Activated T-helper 1 cell treated with Interleukin-2 at 50 U/mL for 16 hours (primary cell): ENCODE measurements at places on chromosomes 13 and 19.

DNA sequence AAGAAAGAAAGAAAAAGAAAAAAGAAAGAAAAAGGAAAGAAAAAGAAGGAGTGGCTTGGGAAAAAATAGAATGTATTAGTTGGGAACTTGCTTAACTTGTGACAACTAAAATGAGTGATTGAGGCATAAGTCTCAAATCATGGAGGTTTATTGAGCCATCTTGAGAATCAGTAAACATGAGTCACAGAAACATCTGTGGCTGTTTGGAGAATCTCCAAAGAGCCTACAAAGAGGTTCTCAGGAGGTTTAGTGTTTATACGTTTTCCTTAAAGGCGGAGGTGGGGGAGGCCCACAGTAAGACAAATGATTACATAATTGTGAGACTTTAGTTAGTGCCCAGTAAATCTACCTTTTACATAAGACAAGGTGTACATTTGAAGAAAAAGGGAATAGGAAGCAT, 38.6 kb downstream of the WDR87 start:
- no peak for DNase-seq

DNA sequence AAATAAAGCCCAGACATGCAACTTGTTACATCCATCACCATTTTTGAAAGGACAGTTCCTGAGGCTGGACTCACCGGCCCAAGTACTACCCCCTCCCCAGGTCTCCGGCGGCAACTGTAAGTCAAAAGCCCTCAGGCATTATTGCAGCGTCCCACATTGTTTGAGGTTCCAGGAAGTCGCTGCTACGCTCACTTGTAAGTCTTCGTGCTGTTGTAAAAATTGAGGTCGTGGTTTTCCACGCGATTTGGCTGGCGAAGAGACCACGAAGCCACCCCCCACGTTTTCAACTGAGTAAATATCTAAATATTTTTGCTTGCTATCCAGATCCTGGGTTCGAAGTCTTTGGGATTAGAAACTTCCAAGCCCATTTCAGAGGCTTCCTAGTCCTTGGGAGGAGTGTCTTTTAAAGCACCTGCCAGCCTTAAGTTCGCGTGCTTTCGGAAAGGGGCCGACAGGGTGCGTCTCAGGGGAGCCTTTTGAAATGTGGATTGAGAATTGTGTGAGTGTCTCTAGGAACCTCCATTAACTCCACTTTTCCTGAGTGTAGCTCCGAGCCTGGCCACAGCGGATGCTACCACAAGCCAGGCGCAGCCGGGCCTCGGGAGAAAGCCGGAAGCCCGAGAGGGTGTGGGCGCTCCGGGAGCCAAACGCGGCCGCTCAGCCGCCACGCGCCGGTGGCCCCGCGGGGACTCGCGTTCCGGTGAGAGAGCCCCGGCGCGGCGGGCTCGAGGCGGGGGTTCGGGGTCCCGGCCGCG, 434 bp upstream of the FNDC3A start:
- DNase-seq, result peak; percentile 14

DNA sequence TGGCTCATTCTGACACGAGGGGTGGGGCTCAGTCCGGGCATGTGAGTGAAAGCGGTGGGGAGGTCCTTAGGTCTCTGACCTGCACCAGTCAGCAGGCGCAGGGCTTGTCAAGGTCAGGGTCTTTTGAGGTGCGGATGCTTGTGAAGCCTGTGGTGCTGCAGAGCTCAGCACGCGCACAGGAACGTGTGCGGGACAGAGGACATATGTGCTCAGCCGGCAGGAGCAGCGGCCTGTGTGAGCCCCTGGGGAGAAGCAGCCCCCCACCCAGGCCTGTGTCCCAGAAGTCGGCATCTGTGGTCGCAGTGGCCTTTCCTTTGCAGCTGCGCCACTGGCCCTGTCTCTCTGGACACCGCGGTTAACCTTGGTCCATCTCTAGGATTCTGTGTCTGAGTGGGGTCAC, 30.9 kb downstream of the ATP4B start:
- no peak for DNase-seq

- no peak for DNase-seq
Observed at GRCh38 chr19:35347171-35347929, at the start of gene FFAR1. FFAR1 (plus strand) TSS chr19:35347902; CDS start chr19:35351552, 3,650 bp downstream.

GRCh38 chr19:10747271-10747670, 29.4 kb downstream of the DNM2 start:
- no peak for DNase-seq

DNA sequence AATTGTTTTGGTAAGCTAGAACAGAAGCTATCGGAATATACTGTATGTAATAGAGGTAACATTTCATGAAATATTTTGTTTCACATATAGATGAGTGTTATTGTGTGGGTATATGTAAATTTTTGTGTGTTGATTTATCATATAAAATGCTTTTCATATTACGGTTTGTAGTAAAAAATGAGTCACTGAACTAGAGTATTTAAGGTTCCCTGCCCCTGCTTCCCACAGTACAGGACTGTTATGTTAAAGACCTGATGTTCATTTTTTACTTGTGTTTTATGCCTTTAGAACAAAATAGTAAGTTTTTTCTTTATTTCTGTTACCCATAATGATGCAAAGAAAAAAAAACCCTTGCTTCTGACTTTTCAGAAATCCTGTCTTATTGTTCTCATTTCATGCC, 243.4 kb downstream of the ENOX1 start:
- no peak for DNase-seq

DNA sequence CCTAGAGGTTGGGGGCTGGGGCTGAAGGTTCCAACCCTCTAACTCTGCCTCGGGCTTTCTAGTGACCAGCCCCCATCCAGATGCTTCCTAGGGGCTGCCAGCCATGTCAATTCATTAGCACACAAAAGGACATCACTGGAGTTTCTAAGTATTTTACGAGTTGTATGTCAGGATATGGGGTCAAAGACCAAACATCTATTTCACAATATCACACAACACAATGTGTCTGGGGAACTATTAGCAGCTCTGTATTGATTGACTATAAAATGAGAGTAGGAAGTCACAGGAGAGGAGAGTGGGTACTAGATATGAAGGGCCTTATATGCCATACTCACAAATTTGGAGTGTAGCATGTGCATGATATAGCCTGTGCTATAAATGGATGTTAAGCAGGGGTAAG, 42.1 kb downstream of the LPAR6 start:
- DNase-seq, result no peak

DNA sequence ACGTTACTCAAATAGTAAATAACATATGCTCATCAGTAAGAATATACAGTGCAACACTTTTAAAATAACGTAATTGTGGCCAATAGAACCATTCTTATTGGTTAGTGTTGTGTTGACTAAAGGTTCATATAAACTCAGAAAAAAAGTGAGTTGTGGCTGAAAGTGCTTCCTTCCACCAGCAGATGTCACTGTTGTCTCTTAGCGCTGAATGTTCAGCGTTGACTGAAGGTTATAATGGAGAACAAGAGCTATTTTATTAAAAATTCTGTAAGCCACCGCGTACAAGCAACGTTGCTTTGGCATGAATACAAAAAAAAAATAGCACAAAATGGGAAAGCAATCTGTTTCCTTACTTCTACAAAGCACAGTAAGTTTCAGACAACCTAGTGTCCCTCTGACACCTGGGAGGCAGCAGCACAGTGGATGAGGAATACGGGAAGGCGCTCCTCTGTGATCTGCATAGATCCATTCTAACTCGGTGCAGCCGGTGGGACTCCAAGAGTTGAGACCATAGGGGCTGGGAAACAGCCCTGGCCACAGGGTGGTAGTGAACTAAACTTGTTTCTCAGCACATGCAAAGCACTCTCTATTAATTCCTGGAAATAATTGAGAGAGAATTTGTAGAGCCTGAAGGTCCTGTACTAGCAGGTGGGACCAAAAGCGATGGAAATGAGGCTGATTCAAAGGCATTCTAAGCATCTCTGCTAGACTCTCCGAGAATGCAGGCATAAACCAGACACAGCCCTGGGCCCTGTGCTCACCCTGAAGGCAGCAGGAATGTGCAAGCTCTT, 23.9 kb upstream of the OXGR1 start:
- no peak for DNase-seq

- DNase-seq, result no peak
Observed at GRCh38 chr19:54002495-54003315, 11.3 kb downstream of the CACNG6 start.

DNA sequence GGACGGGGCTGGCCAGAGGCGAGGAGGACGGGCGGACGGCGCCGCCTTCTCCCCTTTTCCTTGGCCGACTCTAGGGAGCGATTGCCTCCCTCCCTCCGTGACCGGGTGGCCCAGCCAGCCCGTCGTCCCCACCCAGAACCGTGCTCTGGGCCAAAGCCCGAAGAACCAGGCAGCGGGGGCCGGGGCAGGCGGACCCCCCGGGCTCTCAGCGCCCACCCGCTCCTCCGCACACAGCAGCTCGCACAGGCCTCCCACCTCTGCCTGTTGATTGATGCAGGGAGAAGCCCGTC, 9.3 kb upstream of the MARCHF2 start:
- DNase-seq, result no peak

- DNase-seq, result no peak
Observed at GRCh38 chr13:41542281-41542680, 84.9 kb downstream of the RGCC start.

- no peak for DNase-seq
Observed at GRCh38 chr19:37990362-37990761, 83.4 kb downstream of the SIPA1L3 start.

GRCh38 chr13:99347335-99347878, 40.2 kb upstream of the GPR183 start:
- DNase-seq, result no peak

- DNase-seq, result no peak
Observed at GRCh38 chr13:30843548-30843947, 62.5 kb upstream of the MEDAG start.

DNA sequence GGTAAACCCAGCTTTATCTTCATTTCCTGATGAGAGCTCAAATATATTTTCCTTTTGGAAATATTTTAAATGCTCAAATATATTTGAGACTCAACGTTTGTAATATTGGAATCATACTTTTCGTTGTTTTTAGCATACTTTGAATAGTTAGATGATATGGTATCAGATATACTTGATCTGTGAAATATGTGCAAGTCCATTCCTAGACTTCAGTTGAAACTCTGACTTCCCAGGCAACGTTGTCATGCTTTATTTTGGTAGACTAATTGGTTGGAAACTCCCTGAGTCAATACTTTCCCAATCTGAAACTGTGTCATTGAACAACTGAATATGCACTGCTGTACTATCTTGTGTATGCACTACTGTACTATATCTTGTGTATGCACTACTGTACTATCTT, 378.5 kb downstream of the MYO16 start:
- no peak for DNase-seq

GRCh38 chr19:30144242-30144758, 202.3 kb downstream of the URI1 start:
- DNase-seq, result no peak

- no peak for DNase-seq
Observed at GRCh38 chr19:18437491-18438330, at the start of gene ISYNA1. ISYNA1 (minus strand) TSS chr19:18438133; CDS start chr19:18437979, 154 bp downstream.

DNA sequence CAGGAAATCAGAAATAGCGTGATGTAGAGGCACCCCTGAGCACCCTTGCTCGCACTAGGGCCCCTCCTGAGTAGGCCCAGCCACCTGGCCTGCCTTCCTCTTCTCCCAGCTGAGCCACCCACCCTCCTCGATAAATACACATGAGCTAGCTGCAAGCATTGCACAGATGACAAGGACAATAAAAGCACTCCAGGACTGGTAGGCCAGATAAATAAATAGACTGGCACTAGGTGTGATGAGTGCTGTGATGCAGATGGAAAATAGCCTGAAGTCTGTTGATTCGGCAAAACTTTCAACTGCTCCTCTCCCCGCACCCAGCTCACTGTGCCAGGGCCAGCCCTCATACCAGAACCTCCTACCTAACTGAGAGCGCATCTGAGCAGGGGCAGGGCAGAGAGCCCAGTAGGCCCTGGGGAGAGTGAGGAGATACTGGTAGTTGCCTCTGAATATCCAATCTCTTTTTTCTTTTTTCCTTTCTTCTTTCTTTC, 54.5 kb upstream of the GPI start:
- DNase-seq, result no peak

DNA sequence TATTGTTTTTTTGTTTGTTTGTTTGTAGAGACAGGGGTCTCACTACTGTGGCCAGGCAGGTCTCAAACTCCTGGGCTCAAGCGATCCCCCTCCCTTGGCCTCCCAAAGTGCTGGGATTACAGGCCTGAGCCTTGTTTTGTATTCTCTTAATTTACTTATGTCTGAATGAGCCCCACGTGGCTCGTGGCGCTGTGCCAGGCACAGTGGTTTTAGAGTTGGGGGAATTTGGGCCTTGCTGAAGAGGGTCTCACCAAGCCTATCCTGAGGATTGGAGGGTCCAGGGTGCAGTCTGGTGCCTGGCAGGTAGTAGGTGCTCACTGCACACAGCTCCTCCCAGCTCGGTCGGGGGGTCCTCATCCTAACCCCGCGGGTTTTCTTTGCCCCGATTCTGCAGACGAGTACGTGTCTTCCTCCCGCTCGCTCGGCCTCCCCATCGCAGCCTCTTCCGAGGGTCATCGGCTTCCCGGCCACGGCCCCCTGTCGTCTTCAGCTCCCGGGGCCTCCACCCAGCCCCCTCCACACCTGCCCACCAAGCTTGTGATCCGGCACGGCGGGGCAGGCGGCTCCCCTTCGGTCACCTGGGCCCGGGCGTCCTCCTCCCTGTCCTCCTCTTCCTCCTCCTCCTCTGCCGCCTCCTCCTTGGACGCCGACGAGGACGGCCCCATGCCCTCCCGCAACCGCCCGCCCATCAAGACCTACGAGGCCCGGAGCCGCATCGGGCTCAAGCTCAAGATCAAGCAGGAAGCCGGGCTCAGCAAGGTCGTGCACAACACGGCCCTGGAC, 12.1 kb upstream of the EHD2 start:
- no peak for DNase-seq

DNA sequence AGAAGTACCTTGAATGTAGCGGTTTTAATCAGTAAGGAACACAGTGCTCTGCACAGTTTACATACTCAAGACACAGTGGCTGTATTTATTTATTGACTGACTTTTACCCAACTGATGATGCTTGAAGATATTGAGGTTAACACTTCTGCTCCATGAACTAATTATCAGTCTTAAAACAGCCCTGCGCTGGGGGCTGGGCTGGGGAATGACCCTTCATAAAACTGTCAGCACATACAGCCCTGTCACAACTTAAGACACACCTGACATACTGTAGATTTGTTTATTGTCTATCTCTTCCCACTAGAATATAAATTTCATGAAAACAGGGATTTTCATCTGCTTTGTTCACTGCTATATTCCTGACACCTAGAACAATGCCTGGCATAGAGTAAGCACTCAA, 10.8 kb downstream of the NEK5 start:
- DNase-seq, result no peak

DNA sequence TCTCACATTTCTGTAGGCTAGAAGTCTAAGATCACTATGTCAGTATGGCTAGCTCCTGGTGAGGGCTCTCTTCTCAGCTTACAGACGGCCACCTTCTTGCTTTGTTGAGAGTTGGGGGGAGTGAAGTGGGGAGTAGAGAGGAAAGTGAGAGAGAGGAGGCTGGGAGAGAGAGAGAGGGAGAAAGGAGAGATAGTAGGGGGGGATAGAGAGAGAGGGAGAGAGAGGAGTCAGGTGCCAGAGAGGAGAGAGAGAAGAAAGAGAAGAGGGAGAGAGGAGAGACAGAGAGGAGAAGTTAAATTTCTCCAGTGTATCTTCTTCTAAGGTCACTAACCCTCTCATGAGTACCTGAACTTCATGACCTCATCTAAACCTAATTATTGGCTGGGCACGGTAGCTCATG, 28.7 kb downstream of the ZSWIM4 start:
- DNase-seq, result no peak

- no peak for DNase-seq
Observed at GRCh38 chr13:23605831-23606230, 35.6 kb downstream of the TNFRSF19 start.

GRCh38 chr19:10268071-10268470, 2.8 kb upstream of the ICAM1 start:
- DNase-seq, result no peak
